AG09309 (cell line): ENCODE measurements at places on chromosomes 12 and 14.
A peak's percentile ranks its signal among the peaks of the same experiment; 100 is the strongest.

- DNase-seq, result no peak
Measured at GRCh38 chr12:76074701-76075336, 9.7 kb downstream of the NAP1L1 start.

DNA sequence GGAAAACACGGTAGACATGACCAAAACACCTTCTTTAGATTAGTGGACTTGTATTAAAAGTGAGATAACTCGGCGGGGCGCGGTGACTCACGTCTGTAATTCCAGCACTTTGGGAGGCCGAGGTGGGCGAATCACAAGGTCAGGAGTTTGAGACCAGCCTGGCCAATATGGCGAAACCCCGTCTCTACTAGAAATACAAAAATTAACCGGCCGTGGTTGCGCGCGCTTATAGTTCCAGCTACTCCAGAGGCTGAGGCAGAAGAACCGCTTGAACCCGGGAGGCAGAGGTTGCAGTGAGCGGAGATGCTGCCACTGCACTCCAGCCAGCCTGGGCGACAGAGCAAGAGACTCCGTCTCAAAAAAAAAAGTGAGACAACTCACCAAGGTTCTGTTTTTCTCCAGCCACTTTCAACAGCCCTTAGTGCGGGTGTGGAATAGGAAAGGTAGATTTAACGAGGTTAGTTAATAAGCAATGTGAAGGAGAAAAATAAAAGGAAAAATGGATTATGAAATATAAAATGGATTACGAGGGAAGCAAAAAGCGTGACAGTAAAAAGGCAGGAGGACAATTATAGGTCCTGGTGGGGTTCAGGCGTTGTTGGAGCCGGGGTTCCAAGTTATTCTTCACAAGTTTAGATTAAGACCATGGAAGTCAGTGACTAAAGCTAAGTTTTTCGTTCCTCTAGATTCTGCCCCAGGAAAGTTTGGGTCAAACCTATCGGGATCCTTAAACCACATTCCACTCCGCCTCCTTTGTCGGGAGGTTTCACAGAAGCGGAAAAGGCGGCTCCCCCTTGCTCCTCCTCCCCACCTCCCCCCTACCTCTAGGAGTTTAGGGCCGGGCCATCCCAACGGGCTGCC, 534 bp downstream of the PPP2R3C start:
- DNase-seq, result no peak

- DNase-seq, result no peak
Measured at GRCh38 chr12:42987216-42987650, 397.7 kb upstream of the PRICKLE1 start.

DNA sequence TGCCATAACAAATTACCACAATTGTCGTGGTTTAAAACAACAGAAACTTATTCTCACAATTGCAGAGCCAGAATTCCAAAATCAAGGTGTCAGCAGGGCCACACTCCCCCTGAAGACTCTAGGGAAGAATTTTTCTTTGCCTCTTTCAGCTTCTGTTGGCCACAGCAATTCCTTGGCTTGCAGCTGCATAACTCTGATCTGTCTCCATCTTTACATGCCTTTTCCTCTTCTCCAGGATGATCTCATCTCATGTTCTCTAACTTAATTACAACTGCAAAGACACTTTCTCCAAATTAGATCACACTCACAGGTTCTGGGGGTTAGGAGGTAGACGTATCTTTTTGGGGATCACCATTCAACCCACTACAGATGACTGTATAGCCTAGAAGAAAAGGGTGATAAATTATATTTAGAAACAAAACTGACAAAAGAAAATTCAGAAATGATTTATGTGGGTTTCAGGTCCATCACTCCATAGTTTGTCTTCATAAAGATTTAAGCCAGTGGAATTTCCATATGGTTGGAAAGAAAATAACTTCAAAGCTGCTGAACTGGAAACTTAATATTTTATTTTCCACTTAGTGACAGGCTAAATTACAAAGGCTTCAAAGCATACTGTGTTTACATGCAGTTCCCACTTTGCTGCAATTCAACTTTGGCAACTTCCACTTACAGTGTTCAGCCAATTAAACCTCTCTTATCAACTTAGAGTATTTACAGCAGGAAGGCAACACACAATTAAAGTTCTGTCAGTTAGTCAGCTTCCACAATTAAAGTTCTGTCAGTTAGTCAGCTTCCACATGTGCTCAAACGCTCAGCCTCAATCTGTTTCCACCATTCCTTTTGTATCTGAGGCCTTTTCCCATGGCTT, 213.3 kb downstream of the EPS8 start:
- DNase-seq, result no peak

DNA sequence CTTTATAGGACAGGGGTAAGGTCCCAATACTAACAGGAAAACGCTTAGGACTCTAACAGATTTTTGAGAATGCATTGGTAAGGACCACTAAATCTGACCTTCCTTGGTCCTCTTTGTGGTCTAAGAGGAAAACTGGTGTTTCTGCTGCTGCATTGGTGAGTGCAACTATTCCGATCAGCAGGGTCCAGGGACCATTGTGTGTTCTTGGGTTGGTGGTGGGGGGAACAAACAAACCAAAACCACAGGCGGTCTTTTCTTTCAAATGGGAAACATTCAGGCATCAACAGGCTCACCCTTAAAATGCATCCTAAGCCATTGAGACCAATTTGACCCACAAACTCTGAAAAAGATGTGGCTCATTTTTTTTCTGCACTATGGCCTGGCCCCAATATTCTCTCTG, 20.7 kb downstream of the EPYC start:
- DNase-seq, result no peak

- no peak for DNase-seq
Measured at GRCh38 chr12:95591731-95592130, 40.5 kb upstream of the USP44 start.

DNA sequence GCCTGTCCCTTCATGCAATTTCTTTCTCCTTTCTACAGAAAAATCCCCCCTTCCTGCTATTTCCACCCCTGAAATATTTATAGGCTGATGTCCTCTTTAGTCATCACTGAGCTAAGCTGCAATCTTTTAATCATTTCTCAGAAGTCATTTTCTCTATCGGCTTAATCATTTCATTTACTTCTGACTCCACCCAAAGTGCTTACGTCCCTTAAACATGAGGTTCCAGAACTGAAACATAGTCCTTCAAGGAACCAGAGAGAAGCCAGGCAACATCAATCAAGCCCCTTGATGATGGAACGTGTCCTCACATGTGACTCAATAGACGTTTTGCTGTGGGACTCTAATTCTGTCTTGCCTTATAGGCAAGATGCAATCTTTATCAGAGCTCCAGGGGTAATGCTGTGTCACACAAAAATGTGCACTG, 148.7 kb upstream of the KRR1 start:
- DNase-seq, result peak; percentile 60
